Right renal cortex interstitium (tissue), 3 donors: ENCODE measurements at places on chromosomes 6 and 20. TPM values are rescaled to one million over a fixed set of nuclear protein-coding genes. Genes with fewer than 3 reads are reported as not detected.

WFDC11 gene
- polyA plus RNA-seq: not detected

PARD6B gene
- 26.7 TPM for polyA plus RNA-seq

DNA sequence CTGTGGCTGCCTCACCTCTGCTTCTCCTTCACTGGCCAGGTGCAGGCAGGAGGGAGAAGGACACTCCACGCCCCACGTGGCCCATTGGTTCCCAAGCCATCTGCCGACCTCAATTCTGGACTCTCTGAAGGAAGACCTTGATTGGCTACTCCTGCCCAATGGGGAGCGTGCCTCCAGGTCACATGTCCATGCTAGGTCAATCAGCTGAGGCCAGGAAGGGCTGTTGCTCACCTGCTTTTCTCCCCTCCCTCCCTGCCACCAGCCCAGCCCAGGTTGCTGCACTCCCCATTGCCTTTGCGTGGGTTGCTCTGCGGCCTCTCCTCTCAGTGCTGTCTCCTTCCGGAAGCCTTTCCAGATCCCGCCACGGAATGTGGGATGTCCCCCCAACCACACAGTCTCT is 21.9 kb upstream of the CDH4 start:
- DNase-seq: no peak

DNA sequence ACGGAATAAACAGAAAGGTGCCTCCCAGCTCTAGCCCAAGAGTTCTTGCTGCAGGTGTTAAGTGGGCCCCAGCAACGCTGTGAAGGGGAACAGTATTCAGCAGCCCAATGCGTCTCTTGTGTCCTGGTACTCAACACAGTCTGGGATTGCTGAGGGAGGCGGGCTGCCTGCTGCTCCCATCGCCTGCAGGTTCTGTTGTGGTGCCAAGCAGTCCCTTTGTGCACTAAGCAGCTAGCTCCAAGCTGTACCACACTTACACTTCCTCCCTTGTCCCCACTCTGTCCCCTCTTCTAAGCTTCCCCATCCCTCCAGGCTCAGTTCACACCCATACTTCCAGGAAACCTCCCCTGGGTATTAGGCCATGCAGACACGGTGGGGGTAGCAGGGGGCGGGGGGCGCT is 92.7 kb downstream of the AGPAT4 start:
- DNase-seq: no peak

- no peak for DNase-seq
These were observed 627.3 kb upstream of the SLC35B3 start for GRCh38 chr6:9062596-9062995.
